Fibroblast of skin of back (primary cell): ENCODE measurements at places on chromosomes 3 and 15.

DNA sequence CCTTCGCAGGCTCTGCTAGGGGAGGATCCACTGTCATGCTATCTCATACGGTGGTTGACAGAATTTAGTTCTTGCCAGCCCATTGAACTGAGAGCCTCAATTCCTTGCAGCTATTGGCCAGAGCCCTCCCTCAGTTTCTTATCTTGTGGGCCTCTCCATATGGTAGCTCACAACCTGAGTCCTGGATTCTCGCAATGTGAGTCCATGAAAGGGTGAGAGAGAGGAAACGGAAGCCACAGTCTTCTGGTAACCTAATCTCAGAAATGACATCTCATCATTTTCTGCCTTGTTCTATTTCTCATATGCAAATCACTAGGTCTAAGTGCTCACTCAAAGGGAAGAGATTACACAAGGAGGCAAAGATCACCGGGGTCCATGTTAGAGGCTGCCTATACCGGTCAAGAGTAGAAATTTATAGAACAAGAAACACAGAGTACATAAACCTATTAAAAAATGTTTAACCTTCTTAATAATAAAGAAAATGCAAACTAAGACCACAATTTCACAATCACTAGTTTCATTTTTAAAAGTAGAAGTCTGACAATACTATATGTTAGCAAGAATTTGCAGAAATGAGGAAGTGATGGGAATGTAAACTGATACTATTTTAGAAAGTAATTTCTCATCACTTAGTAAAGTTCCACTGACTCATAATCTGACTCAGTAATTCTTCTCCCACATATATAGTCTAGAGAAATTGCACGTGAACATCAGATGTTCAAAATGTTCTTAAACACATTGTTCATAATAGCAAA lies 378.4 kb upstream of the AGTR1 start:
- peak; percentile 84 for DNase-seq

DNA sequence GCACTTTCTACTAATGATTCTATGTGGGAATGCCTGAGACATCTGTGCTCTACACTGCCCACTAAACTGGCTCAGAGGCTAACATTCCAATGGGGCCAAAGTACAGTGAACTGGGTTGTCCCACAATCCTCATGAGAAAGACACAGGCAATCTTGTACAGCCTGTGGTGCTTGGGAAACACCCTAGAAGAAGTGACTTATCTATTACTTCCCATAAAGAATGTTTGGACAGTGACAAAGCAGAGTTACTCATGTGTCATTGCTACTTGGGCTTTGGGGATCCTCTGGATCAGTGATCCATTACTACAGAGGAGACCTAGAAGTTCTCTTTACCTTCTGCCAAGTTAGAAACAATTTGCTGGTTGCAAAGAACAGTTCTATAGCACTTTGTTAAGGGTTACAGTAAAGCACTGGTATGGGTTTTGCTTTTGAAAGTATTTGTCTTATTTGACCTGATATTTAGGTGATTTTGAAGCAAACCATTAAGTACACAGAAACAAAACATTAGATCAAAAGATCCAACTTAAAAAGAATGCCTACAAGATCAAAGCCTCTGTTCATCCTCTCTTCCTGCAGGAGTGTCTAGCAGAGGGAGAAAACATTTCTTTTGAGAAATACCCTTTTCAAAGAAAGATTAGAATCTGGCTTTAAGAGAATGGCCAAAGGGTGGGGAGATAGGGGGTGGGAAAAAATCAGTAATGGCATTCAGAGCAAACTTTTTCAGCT lies 75.8 kb downstream of the CTNNB1 start:
- peak; percentile 96 for DNase-seq

GRCh38 chr3:50649451-50649931 lies 25.2 kb upstream of the DOCK3 start:
- DNase-seq = no peak

DNA sequence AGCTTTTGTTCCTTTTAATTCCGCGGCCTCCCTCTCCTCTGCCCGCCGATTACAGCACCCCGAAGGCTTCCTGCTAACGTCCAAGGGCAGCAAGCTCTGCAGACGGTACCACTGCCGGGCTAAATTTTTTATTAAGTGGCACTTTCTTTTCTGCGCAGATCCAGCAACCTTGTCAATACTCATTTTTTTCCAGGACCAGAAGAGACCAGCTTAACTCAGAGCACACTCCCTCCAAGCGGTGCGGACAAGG lies 542 bp upstream of the MEIS2 start:
- DNase-seq = no peak

DNA sequence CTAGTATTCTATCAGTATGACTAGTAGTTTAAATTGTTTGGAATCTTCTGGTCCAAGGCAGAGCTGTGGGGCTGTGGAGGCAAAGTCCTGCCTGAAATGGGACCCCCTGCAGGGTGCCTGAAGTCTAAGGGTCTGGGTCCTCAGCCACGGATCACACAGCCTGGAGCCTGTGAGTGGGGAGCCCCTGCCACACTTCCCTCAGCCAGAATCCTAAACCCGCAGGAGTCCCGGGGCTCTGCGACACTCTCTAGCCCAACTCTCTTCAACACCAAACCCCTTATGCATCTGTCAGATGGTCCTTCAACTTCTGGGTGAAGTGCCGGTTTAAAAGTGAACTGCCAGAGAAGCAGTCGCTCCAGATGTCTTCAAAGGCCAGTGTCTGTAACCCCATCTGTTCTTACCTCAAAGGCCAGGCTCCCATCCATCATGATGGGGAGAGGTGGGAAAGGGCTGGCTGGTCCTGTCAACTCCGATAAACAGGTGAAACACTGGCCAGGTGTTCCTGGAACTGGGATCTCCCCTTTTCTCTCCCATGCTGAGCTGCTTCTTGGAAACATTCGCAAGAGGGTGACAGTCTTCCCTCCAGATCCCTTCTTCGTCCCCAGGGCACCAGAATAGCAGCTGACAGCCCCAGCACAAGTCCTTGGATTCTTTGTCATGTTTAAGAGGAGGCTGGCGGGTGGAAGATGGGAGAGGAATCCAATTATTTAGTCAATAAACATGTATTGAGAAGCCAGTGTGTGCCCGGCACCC lies 45.6 kb downstream of the CPN2 start:
- no peak for DNase-seq

DNA sequence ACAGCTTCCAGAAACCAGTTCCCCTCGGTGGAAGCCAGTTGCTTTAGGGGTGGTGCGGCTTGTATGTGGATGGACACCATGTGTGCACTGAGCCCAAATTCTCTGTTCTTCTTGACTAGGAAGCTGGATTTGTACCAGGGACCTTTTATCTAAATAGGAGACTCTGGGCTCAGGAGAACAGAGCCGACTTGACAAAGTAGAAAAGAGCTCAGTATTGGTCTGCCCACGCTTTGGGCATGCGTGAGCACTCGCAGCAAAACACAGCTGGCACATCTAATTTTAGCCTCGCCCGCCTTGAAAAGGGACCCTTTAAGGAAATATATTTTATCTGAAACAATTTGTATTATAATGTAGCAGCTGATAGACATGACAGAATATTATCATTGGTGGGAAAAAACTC lies 1.1 kb upstream of the RBMS3 start:
- DNase-seq = no peak
